ENCODE measurements at places on chromosomes 2 and 18.

GRCh38 chr18:2415656-2416055 is 155.6 kb downstream of the METTL4 start:
- DNase-seq, result no peak

- no peak for DNase-seq
Measured at GRCh38 chr2:218663901-218664300, 4.4 kb downstream of the BCS1L start.

DNA sequence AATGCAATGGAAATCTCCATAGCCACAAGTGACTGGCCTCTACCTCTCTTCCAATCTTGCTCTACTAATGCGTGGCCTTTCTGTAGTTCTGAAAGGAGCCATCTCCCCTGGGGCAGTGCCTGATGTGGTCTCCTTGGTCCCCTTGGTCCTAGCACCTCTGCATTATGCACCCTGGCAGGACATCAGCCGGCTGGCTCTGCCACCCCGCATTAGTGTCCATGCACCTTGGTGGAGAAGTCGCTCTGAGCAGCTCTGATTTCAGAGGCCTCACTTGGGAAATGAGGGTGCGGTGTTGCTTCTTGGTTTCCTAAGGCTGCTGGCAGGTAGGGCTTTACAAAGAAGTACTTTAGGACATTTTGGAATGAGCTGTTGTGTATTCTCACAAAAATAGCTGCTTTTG is 317.9 kb downstream of the GBX2 start:
- no peak for DNase-seq

DNA sequence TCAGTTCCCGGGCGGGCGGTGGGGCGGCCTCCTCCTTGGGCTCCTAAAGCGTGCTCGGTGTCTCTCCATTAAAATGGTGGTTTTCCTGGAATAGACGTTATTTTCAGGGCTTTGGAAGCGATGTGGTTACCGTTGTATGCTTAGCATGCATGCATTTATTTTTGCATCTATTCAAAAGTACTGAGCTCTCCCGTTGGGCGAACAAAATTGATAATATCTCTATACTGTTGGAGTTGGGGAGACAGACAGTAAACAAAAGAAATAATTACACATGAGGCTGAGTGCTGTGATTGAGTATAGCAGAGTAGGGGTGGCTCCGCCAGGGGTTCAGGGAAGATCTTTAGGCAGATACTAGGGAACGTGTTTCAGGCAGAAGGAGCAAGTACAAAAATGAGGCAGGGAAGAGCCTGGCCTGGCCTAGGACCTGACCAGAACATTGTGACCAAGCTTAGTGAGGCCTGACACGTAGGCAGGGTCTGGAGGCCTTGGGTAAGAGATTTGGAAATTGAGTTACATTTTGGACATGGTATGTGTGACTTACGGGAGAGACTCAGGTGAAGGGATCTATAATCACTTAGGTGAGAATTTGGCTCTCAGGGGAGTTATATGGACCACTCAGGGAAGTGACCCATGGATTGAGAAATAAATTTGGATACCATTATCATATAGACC is 674 bp downstream of the NCAPH start:
- DNase-seq, result peak; percentile 31

- no peak for DNase-seq
Measured at GRCh38 chr18:379681-380330, 112.0 kb upstream of the THOC1 start.

DNA sequence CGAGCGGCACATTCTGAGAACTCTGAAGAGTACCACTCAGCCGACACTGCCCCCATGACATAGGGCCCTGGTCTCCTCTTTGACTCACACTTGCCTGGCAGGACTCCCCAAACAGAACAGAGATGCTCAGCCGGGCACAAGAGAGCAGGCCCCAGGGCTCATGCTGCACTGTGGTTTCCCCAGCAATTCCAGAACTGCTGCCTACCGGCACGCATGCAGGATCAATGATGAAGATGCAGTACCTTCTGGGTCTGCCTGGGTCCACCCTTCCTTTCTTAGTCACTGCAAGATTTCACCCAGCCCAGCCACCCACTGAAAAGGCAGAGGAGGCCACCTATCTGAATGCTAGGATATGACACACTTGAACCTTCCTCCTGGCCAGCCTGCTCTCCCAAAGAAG is 49.4 kb downstream of the BCL11A start:
- DNase-seq, result no peak

DNA sequence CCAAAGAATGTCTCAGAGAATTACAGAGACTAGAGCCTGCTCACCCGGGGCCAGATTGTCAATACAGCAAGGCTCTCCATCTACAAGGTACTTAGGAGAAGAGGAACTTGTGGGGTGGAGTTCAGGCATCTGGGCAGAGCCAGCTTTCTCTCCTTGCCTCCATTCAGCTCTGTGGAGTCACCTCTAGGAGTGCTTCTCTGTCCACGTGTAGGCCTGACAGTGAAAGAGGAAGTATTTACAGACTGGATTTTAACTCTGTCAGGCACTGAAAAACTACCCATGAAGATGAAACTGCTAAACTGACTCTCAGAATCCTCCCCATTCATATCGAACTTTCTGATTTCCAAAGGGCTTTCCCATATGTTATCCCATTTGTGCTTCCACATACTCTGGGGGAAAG is 315.6 kb downstream of the SETBP1 start:
- DNase-seq, result no peak

- no peak for DNase-seq
Measured at GRCh38 chr18:5628512-5629255, 84.9 kb upstream of the EPB41L3 start.

GRCh38 chr2:146209842-146210275 is 1635.0 kb upstream of the ACVR2A start:
- DNase-seq, result no peak

- no peak for DNase-seq
Measured at GRCh38 chr2:68231061-68231372, 21.3 kb downstream of the PPP3R1 start.

GRCh38 chr18:59202258-59202820 is 17.6 kb upstream of the GRP start:
- DNase-seq, result no peak

GRCh38 chr2:219469186-219469724 is 29.4 kb upstream of the GMPPA start:
- DNase-seq, result no peak

GRCh38 chr2:160224060-160224459 is 24.0 kb upstream of the ITGB6 start:
- peak; percentile 77 for DNase-seq

DNA sequence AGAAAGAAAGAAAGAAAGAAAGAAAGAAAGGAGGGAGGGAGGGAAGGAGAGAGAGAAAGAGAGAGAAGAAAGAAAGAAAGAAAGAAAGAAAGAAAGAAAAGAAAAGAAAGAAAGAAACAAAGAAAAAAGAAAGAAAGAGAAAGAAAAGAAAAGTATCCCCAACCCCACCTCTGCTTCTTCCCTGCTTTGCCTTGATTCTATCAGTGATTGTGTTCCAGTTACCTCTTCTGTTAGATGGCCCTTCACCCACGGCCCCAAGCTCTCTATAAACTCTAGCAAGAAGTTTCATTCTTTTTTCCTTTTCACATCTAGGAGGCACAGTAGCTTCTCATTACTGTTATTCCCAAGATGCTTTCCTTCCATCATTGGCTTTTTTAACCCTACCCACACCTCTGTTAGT is 1097.5 kb upstream of the ZEB2 start:
- no peak for DNase-seq

DNA sequence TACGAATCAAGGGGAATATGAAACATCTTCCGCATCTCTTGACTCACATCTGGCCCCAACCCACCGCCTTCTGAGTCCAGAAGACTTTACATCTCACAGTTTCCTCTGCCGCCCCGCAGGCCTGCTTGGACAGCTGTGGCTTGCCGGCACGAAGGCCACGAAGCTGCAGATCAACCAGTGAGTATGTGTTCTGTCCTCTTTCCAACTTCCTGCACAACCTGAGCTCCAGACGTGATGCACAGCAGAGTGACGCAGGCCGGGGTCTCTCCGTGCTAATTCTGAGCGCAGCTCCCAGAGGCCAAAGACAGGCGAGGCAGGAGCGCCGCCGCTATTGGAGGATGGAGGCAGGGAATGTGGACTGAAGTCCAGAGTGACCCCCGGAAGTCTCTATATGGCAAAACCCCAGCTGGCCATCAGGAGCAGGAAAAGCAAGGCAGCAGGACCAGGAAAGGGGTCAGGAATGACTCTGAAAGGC is 93.5 kb downstream of the ZCCHC2 start:
- DNase-seq, result no peak

- no peak for DNase-seq
Measured at GRCh38 chr2:182593394-182593975, 122.6 kb upstream of the DNAJC10 start.

DNA sequence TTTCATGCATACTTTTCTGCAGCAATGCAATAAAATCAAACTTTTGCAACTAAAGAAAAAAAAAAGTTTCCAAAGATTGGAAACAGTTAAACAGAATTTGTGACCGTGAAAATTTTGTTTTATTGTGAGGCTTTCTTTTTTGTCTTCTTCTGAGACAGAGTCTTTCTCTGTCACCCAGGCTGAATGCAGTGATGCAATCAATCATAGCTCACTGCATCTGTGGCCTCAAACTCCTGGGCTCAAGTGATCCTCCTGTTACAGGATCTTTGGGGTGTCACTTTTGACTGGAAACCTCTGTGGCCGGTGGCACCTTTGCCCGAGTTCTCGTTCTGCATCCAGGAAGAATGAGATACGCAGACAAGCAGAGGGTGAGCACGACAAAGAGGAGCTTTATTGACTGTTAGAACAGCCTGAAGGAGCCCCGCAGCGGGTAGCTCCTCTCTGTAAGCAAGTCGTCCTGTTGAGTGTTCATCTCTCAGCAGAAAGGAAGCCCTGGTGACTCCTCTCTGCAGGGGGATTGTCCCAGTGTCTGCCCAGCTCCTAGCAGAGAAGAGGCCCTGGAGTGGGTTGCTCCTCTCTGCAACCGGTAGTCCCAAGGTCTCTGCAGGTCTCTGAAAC is 16.9 kb upstream of the ILKAP start:
- no peak for DNase-seq

DNA sequence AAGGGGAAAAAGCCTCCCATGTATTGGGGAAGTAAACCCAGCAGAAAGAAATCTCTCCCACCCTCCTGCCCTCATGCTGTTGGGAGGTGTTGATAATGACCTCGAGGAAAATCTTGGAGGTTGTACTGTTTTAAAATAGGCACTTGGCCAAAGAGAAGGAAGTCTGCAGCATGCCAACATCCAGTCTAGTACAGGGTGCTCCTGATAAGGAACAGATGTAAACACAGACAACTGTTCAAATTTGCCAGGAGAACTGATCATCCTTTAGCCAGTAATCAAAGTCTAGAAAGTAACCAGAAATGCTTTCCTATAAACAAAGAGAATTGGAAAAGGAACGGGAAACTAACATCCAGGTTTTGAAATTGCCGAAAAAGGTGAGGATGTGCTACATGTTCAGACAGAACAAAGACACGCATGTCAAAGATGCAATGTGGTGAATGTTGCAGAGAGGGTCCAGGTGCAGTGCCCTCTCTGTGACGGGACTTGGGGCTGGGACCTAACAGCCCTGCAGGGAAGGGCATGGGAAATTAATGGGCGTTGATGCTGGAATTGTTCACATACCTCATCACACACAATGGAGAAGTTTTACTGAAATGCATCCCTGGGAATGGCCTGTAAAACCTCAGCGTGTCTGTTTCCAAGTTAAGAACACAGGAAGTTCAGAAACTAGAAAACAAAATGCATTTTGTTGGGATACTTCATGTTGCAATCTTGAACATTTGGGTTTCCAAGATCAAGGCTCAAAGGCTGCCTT is 125.7 kb upstream of the RND3 start:
- DNase-seq, result no peak

DNA sequence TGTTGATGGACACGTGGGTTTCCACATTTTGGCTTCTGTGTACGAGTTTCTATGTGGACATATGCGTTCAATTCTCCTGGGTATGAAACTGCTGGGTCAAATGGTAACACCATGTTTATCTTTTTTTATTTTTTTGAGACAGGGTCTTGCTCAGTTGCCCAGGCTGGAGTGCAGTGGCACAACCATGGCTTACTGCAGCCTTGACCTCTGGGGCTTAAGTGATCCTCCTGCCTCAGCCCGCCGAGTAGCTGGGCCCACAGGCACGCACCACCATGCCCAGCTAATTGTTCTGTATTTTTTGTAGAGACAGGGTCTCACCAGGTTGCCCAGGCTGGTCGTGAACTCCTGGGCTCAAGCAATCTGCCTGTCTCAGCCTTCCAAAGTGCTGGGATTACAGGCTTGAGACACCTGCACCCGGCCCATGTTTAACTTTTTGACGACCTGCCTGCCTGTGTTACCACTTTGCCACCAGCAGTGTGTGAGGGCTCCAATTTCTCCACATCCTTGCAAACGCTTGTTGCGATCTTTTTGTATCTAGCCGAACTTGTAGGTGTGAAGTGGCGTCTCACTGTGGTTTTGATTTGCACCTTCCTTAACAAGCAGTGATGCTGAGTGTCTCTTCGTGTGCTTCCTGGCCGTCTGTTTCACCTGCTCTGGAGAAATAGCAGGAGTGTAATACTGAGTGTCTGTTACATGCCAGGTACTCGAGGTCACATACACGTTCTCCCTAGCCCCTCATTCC is 6.9 kb downstream of the HSBP1L1 start:
- no peak for DNase-seq

DNA sequence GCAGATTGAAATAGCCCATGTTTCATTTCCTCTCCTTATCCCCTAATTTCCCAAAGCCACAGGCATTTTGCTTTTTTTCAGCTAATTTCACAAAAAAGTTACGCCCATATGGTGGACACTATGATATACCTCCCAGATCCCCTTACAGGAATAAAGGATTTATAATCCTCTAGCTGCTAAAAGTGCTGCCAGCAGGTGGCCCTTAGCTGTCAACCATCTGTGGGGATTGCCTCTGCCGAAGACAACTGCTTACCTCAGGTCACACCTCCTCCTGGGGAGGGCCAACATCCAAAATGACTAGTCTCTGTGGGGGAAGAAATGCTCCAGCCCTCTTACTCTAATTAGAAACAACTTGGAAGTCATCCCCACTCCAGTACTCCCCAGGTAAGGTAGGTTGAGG is 61.0 kb upstream of the EPB41L3 start:
- DNase-seq, result no peak

DNA sequence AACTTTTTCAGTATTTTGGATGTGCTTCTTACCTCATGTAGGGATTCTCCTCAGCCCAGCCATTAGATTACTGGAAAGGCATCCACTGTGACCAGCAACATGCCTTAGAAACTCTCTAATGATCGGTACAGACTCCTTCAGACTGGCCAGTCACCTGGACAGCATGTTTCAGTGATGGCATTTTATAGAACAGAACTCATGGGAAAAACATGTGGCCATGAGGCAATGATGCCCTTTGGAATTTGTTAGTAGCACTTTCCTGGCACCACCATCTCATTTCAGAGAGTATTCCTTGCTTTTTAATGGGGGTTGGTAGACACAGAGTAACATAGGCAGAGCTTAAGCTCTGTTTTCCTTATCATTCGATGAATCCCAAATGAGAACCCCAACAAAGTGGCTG is 72.1 kb upstream of the FAM98A start:
- DNase-seq, result no peak

- DNase-seq, result no peak
Measured at GRCh38 chr18:48375150-48375800, 33.9 kb downstream of the ZBTB7C start.

GRCh38 chr2:189848276-189848675 is 64.0 kb downstream of the PMS1 start:
- no peak for DNase-seq

- DNase-seq, result no peak
Measured at GRCh38 chr2:127084611-127085316, 22.2 kb downstream of the BIN1 start.

GRCh38 chr2:97267411-97268074 is 154.6 kb downstream of the ANKRD36 start:
- DNase-seq, result no peak

Data from SW 1271 (cell line).